ENCODE measurements at places on chromosomes 7 and 10.

- no peak for DNase-seq
Observed at GRCh38 chr10:14553448-14553847, 221.2 kb downstream of the FAM107B start.

DNA sequence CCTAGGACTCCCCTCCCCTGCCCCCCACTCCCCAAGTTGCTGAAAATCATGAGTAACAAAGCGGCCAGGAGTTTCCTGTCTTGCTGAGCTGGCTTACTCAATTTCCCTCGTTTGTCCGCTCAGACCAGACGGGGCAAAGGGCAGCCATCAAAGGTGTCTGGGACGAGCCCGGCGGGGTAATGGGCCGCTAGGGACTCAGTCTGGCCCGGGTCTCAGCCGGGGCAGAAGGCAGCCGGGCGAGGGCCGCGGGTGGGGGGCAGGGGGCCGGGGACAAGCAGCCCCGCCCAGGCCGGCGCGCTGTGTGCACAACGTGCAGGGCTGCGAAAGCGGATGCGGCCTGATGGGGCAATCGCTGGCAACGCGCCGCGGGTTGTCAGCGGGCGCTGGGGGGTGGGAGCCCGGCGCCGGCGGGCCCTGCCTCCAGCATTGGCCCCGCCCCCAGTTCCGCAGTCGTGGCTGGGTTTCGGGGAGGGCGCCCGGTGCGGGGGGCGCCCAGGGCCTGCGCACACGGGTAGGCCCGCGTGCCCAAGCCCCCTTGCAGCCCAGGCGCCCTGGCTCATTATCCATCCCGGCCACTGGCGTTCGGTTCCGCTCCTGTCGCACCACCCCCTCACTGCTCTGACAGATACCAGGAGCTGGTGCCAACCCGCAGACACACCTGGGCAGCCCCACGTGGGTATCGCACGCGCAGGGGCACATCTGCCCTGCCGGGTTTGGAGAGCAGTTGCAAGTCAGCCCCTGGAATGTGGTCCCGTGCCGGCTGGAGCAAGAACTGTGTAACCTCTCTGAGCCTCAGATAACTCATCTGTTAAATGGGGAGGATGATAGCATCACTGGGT, 35.1 kb downstream of the DNAJB12 start:
- peak; percentile 85 for DNase-seq

DNA sequence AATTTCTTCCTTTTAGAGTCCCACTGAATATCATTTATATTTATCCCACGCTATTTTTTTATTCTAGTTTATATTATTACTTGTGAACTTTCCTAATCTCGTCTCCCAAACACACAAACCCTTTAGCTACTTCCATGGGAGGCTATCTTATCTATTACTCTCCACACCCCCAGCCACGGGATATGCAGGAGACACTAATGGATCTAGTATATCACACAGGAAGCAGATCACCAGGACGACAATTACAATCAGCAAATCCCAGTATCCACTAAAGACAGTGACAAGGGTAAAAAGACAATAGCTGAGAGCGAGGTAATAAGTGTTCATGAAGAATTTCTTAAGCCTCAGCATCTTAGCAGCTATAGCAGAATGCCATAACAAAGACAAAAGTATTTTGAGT, 3.8 kb upstream of the AKR1E2 start:
- DNase-seq, result no peak

- DNase-seq, result no peak
Observed at GRCh38 chr10:118045158-118045836, 1.4 kb downstream of the RAB11FIP2 start.

- DNase-seq, result no peak
Observed at GRCh38 chr10:12241810-12242529, 46.0 kb downstream of the CDC123 start.

GRCh38 chr7:33412331-33412730, 283.0 kb downstream of the BBS9 start:
- no peak for DNase-seq

DNA sequence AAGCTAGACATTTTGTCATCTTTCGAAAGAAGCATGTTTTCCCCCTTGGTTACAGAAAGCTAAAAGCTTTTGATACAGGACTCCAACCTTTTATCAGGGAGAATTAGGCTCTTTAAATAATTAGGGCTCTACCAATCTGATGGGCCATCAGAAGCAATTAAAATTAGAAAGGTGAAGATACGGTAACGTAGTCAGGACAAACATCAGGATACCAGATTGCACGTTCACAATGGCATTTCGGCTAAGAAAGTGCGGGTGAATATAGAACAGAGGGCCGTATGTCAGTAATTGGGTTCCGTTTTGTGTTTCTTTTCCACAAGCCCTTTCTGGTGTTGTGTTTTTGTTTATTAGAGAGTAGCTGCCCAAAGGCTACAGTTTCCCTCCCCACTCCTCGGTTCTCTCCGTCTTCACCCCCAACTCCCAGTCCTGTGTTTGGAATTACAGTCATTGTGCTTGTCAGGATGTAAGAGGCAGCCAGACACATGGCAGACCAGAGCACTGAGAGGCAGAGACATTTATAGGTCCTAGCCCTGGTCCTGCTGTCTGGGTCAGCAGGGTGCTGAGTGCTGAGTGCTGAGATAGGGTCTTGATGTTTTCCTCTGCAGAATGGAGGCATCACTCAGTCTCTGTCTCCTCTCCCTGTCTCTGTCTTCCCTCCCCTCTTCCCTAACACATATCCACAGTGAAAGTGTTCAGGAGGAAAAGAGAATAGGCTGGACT, 5.5 kb downstream of the PFKP start:
- DNase-seq, result no peak

DNA sequence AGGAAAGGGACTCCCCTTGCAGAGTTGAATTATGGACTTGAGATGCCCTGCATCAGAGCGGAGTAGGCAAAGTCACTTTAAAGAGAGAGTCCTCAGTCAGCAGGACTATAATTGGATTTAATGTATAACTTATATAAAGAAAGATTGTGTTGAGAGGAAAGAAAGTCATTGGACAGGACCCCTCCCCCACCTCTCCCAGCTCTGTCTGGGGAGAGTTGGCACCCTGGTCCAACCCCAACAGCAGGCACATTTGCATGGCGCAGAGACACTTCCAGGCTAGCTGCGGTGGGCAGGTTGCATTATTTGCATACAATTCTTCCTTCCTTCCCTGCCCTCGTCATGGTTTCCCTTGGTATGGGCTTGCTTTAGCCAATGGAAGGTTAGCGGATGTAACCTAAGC, 46.1 kb upstream of the NPTX2 start:
- DNase-seq, result no peak

DNA sequence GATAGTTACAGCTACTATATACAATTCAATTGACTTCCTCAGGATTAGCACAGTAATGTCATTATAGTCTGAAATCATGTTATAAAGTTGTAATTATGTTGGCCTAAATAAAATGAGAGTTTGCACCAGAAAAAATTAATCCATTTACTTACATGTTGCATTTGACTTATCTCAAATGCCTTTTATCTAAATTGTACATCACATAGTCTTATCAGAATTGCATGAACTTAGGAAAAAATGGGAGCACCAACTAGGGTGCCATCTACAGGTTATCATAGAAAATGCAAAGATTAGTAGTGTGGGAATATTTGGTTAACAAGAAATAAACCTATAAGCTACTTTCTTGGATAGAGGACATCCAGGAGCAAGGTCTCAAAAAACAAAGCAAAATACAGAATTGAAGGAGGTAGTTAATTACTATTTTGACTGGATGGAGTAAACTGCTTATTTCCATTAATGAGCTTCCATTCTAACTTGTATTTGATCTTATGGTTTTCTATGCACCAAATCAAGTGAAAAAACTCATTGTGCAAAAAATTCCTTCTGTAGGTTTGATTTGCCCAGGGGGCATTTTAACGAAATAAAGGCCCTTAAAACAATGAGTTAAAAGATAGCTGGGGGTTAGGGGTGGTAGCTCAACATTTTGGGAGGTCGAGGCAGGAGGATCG, 60.0 kb upstream of the ORC5 start:
- no peak for DNase-seq

GRCh38 chr10:13056456-13057077, 43.4 kb upstream of the OPTN start:
- peak; percentile 3 for DNase-seq

DNA sequence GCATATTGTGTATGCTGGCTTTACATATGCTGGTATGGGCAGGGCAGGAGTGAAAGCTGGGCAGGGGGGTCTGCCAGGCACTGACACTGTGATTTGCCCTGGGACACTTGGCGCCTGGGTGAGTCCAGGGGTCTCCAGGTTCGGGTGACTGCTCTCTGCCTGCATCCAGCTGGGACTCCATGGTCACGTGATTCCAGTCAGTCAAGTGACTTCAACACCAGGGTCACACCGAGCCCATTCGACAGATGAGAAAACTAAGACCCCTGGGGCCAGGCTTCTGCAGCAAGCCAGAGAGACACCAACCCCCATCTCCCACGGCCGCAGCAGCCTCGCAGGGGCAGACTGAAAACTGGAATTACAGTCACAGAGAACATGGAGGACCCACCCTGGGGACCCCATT, 30.0 kb downstream of the MMD2 start:
- DNase-seq, result no peak

- no peak for DNase-seq
Observed at GRCh38 chr10:67250686-67251085, 324.9 kb downstream of the LRRTM3 start.

Measured in NCI-H2081 (cell line).